CD4-positive, alpha-beta T cell treated with Interleukin-12 subunit alpha and Interleukin-12 subunit beta, for 1 hour (primary cell): ENCODE measurements at places on chromosomes 3 and 15.

DNA sequence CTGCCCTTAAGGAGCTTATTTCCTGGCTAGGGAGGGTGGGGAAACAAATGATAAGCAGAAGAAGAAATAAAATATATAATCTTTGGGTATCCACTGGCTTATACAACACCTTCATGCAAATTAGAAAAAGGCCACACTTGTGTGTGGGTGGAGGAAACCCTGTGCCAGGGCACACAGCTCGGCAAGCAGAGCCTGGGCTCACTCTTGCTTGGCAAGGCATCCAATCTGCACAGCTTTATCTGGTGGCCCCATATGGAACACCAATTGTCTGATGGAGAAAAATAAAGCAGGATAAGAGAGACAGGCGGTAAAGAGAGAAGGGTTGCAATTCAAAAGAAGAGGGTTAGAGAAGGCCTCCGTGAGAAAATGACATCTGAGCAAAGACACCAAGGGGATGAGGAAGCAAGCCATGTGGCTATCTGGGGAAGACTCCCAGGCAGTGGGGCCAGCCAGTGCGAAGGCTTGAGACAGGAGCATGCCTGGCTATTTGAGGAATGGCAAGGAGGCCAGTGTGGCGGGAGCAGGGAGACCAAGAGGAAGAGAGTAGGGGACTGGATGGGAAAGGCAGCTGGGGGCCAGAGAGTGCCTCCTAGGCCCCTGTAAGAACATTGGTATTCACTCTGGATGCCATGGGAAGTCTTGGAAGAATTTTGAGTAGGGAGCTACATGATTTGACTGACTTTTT lies 22.5 kb upstream of the VPS8 start:
- no peak for DNase-seq

- DNase-seq: no peak
These were observed 31.2 kb upstream of the MYO5C start for GRCh38 chr15:52326756-52327155.

GRCh38 chr3:118884748-118885206 lies 149.9 kb downstream of the IGSF11 start:
- peak; percentile 70 for DNase-seq

- DNase-seq: no peak
These were observed 48.1 kb downstream of the STARD5 start for GRCh38 chr15:81275711-81276392.

- DNase-seq: no peak
These were observed 90.0 kb downstream of the ETFA start for GRCh38 chr15:76221085-76221767.

DNA sequence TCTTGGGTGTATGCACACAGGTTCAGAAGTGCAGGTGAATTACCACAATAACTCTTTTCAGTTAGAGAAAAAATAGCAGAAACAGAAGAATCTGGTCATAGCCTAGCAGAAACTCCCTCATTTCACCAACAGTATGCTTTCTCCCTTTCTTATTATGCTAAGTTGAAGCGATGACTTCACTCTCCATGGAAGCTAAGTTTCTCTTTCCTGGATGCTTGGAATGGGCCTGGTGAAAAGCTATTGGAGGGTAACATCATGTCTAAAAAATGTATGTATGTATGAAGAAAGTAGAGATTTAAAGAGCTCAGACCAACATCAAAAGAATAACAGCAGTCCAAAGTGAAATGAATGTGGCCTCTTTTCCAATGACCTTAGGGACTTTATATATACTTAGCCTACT lies 145.5 kb downstream of the TIGIT start:
- no peak for DNase-seq

- no peak for DNase-seq
These were observed 3.6 kb downstream of the TAGLN3 start for GRCh38 chr3:112002096-112002971.

GRCh38 chr15:45794712-45795439 lies 160.0 kb downstream of the SQOR start:
- DNase-seq: no peak

GRCh38 chr15:60989696-60990095 lies 239.4 kb downstream of the RORA start:
- no peak for DNase-seq

GRCh38 chr15:40595773-40596172 lies 1.7 kb downstream of the KNL1 start:
- no peak for DNase-seq

- DNase-seq: no peak
These were observed 8.2 kb downstream of the TXNRD3 start for GRCh38 chr3:126646674-126647073.

- no peak for DNase-seq
These were observed 21.9 kb upstream of the SQOR start for GRCh38 chr15:45612790-45613415.
